ENCODE measurements at places on chromosomes 12 and 14.

- DNase-seq, result no peak
These were observed 27.5 kb upstream of the C14orf180 start for GRCh38 chr14:104551851-104552737.

GRCh38 chr12:85425926-85426325 is 145.9 kb downstream of the ALX1 start:
- no peak for DNase-seq

- no peak for DNase-seq
These were observed 215.6 kb upstream of the USP15 start for GRCh38 chr12:62044450-62045135.

- peak; percentile 23 for DNase-seq
These were observed 1004.4 kb downstream of the AACS start for GRCh38 chr12:126069549-126070165.

- DNase-seq, result no peak
These were observed 103.7 kb downstream of the VCPKMT start for GRCh38 chr14:50012644-50013043.

DNA sequence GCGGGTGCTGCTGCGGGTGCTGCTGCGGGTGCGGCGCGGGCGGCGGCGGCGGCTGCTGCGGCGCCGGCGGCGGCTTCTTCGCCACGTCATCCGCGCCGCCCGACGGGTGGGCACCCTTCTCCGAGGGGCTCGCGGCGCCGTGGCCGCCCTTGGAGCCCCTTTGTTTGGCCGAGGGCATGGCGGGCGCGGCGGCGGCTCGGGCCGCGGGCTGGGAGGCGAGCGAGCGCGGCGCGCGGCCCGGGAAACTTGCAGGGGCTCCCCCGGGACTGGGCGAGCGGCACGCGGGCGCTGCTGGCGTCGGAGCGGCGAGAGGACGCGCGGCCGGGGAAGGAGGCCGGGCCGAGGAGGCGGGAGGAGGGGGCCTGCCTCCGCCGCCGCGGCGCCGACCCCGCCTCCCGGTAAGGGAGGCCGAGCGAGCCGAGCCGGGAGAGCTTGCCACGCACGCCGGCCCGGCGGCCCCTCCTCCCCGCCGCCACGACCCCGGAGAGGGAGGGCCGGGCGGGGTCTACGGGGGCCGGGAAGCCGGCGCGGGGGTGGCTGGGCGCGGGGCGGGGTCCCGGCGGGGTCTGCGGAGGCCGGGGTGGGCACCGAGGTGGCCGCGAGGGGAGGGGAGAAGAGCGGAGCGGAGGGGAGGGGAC is at the start of gene CKAP4:
Gene CKAP4 (minus strand): TSS at position 347 of the 638 bp plus-strand sequence. CDS start 169 bp downstream, at position 178.
- peak; percentile 24 for DNase-seq

DNA sequence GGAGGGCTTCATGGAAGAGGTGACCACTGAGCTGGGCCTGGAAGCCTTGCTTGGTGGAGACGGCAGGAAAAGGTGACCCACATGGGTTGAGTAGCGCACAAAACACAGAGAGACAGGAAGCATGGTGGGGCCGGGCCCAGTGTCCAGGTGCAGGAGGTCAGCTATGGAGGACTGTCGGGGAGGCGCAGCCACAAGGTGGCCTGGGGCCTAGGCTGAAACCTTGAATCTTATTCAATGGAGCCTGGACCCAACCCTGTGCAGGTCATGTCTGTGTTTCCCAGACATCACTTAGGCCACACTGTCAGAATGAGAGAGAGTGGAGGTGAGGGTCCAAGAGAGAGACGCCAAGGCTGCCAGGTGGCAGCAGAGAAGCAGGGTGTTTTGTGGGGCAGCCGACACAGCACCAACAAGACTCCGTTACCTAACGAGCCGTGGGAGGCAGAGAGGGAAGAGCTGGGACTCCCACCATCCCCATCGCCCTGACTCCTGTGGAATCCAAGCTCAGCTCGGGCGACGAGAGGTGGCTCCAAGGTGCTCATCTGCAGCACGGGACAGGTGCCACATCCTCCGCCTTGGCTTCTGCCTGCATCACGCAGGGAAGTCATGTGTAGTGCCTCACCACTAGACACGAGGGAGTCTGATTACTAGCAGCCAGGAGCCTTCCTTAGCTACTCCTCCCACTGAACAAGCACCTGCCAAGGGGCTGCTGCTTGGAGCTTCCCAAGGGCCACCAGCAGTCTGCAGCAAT is 38.7 kb downstream of the DEGS2 start:
- DNase-seq, result no peak

GRCh38 chr12:59491877-59492276 is 104.0 kb upstream of the SLC16A7 start:
- no peak for DNase-seq

DNA sequence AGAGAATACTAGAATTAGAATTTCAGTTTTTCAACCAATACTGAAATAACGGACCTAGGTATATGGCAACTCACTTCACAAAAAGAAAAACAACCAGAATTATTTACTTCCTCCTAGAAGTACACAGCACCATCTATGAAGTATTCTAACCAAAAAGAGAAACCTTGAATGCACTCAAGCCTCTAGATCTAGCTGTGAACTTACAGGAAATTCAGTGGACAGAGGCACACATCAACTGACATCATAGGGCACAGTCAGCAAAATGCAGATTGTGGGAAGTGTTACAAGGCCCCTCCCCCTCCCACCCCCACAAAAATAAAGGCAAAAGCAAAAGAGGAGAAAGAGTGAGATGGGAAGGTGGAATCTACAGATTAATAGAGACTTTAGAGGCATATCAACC is 102.4 kb downstream of the TMTC1 start:
- no peak for DNase-seq

DNA sequence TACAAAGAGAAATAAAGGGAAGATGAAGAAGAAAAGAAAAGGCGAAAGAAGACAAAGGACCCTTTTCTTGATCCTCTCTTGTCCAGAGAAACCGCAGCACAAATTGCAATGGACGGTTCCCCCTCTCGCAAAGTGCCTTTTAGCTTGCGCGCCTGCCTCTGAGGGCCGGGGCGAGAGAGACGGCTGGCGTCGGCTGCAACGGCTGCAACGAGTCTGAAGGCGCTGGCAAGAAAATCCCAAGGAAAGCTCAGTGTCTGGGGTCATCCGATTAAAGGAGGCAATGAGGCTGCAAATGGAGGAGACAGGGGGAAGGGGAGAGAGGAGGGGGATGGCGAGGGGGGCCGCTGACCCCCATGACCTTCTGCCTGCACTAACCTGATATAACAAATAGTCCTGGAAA is 671.5 kb downstream of the MED13L start:
- DNase-seq, result no peak

All from stimulated activated CD4-positive, alpha-beta T cell treated with anti-CD3 and anti-CD28 coated beads, Interleukin-15, amount 100 ng/mL, for 48 hours (primary cell).